H9 (cell line): ENCODE measurements at places on chromosomes 16 and 17. TPM values are rescaled to one million over a fixed set of nuclear protein-coding genes. Genes with fewer than 3 reads are reported as not detected.

The C16orf92 gene
- not detected in 2 replicates for total RNA-seq

The OR1F1 gene
- total RNA-seq = not detected in 2 replicates

The CA7 gene
- 0.55 and 0.81 TPM in 2 replicates for total RNA-seq

The ITGAL gene
- not detected in 2 replicates for total RNA-seq

The HSD3B7 gene
- 5.5 and 7.5 TPM in 2 replicates for total RNA-seq

The GALR2 gene
- 0.79 and 0.81 TPM in 2 replicates for total RNA-seq

The PRSS8 gene
- 64.0 and 65.0 TPM in 2 replicates for total RNA-seq

The GCGR gene
- total RNA-seq = 0.24 and 0.26 TPM in 2 replicates

DNA sequence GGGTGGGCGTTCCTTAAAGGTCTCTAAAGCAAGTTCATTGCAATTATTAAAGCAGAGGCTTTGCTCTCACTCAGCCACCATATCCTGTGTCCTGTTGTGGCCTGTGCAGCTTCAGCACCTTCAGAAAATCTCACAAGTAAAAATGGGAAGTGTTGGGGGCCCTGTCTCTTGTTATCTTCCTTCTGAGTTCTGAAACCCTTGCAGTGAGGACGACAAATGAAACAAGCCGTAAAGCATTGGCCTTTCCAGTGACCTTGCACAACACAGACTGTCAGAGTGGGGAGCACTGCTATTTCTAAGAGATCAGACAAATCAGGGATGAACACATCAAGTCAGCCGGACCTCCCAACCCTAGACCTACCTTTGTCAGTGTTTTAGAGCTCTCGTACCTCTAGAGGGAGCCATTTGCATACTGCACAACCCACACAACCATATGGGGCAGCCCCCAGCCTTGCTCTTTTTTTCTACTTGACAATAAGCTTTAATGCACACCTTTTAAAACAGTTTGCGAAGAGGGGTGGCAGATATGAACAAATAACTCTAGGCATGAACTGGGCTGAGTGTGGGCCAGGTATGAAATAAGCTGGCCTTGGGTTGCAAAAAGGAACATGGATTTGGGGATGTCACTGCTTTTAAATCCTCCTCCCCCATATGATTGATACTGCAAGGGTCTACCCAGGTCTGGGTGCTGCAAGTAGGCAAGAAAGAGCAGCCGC, 89.8 kb downstream of the KATNIP start:
- no peaks in the 10 kb centered on the region for H3K27me3 ChIP-seq
- H3K4me1 ChIP-seq = no peaks in the 10 kb centered on the region
- peak; percentile 53 for DNase-seq

- H3K27ac ChIP-seq = no peak overlapping the region
- no peaks in the 10 kb centered on the region for H3K27me3 ChIP-seq
- no peak for DNase-seq
- peaks cover 27% of the 10 kb centered on the region for H3K36me3 ChIP-seq
- H3K4me1 ChIP-seq = no peaks in the 10 kb centered on the region; the same call in 1 of the 2 replicates
- H3K4me3 ChIP-seq = no peak overlapping the region
Observed at GRCh38 chr16:69720822-69721430, 5.4 kb downstream of the NQO1 start.

- DNase-seq = no peak
- no peak overlapping the region for H3K4me3 ChIP-seq
- no peaks in the 10 kb centered on the region; the same call in 1 of the 3 replicates for H3K36me3 ChIP-seq
- H3K27ac ChIP-seq = no peak overlapping the region
- no peaks in the 10 kb centered on the region; the same call in 1 of the 2 replicates for H3K27me3 ChIP-seq
Observed at GRCh38 chr17:42424991-42425610, 2.0 kb upstream of the CAVIN1 start.

DNA sequence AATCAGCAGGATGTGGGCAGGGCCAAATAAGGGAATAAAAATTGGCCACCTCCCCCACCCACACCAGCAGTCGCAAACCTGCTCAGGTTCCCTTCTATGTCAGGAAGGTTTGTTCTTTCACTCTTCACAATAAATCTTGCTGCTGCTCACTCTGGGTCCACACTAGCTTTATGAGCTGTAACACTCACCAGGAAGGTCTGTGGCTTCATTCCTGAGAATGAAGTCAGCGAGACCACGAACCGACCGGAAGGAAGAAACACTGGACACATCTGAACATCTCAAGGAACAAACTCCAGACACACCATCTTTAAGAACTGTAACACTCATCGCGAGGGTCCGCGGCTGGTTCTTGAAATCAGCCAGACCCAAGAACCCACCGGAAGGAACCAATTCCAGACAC, 115.5 kb upstream of the TBX2 start:
- H3K27ac ChIP-seq = no peak overlapping the region
- peaks cover 7% of the 10 kb centered on the region; the same call in 1 of the 2 replicates for H3K4me1 ChIP-seq
- no peak overlapping the region for H3K4me3 ChIP-seq
- peaks cover 7% of the 10 kb centered on the region for H3K36me3 ChIP-seq
- no peaks in the 10 kb centered on the region for H3K27me3 ChIP-seq

DNA sequence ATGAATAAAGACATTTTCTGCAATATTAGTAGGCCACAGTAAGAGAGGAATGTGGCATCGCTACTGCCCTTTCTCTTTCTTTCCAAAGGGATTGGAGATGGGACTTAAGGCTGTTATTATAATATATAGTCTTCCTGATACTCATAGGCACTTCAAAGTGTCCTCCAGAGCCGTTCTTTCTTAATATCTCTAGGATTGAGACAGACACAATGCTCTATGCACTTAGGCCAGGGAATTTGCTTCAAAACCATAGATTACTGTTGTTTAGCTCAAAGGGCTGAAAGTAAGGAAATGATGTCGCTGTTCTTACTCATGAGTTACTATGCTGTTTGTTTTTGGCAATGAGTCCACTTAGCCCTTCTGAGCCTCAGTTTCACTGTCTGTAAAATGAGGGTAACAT, 590.5 kb downstream of the CDH11 start:
- no peaks in the 10 kb centered on the region for H3K4me1 ChIP-seq
- no peaks in the 10 kb centered on the region for H3K27me3 ChIP-seq
- H3K4me3 ChIP-seq = no peak overlapping the region
- H3K36me3 ChIP-seq = no peaks in the 10 kb centered on the region; the same call in 1 of the 3 replicates
- no peak for DNase-seq

- no peaks in the 10 kb centered on the region for H3K4me1 ChIP-seq
- H3K27ac ChIP-seq = no peak overlapping the region
- no peaks in the 10 kb centered on the region; the same call in 1 of the 2 replicates for H3K27me3 ChIP-seq
- peak; percentile 11 for DNase-seq
Observed at GRCh38 chr17:77728871-77729270, 229.6 kb upstream of the TNRC6C start.

GRCh38 chr16:52320930-52321439, 226.0 kb downstream of the TOX3 start:
- no peak for DNase-seq
- H3K27me3 ChIP-seq = no peaks in the 10 kb centered on the region
- H3K4me1 ChIP-seq = no peaks in the 10 kb centered on the region
- no peak overlapping the region for H3K27ac ChIP-seq
- no peak overlapping the region for H3K4me3 ChIP-seq

DNA sequence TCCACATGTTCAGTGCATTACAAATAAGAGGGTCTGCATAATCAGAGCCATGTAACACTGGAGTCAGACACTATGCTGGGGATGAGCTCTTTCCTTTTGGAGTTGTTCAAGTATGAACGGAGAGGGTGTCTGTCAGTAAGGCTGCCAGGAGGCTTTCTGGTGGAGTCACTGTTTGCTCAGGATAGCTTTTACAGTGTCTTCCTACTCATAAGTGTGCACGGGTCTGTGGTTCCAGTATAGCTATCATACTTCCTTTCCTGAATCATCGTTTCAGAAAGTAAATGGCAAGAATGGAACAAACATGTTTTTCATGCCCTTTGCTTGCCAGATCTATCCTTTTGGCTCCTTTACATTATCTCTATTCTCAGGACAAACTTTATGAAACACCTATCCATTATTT, 152.7 kb upstream of the CDH11 start:
- H3K4me1 ChIP-seq = 0 out of 2 replicates have a peak, but pooled peaks cover 3% of the 10 kb centered on the region
- H3K27ac ChIP-seq = no peak overlapping the region
- no peaks in the 10 kb centered on the region for H3K36me3 ChIP-seq
- no peaks in the 10 kb centered on the region for H3K27me3 ChIP-seq
- H3K4me3 ChIP-seq = no peak overlapping the region

DNA sequence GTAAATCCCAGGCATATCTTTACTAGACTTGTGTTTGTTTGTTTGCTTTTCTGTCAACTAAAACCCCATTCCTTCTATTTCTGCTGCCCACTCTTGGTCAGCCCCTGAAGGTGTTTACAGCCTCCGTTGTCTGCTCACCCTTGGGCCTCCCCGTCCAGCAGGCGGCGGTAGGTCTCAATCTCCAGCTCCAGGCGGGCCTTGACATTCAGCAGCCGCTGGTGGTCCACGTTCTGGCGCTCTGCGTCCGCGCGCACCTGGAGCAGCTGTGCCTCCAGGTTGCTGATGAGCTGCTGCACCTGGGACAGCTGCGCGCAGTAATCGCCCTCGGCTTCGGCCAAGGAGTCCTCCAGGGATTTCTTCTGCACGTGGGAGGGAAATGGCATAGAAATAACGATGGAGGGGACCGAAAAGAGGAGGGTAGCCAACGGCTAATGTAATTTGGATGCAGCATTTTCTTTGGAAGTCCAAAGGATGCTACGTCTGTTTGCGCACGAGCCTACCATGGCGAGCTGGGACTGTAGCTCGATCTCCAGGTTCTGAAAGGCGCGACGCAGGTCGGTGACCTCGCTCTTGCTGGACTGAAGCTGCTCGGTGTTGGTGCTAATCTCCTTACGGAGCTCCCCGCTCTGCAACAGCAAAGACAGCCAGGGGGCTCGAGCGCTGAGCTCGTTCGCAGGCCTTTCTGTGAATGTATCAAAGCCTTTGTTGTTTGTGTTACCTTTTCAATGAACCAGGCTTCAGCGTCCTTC, 3.9 kb downstream of the KRT12 start:
- DNase-seq = peak; percentile 97
- H3K4me3 ChIP-seq = no peak overlapping the region; the same call in 1 of the 2 replicates
- no peak overlapping the region for H3K27ac ChIP-seq
- no peaks in the 10 kb centered on the region for H3K4me1 ChIP-seq
- no peaks in the 10 kb centered on the region for H3K36me3 ChIP-seq
- no peaks in the 10 kb centered on the region for H3K27me3 ChIP-seq

DNA sequence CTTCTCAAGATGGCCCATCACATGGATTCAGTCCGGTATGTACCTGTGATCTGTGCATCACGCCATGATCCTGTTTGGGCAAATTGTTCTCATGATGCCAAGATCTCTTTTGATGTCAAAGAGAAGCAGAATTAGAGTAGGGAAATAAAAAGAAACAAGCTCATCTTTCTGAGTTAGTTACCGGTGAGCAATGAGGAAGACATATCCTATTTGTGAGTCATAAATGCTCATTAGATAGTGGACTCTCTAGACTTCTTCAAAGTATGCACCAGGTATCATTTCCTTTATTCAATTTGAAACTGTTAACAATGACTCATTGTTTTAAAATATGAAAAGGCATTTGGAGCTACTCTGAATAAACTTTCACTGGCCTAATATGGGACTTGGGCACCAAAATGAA, 8.0 kb upstream of the KRTAP4-12 start:
- no peak overlapping the region for H3K27ac ChIP-seq
- no peaks in the 10 kb centered on the region for H3K36me3 ChIP-seq
- H3K27me3 ChIP-seq = no peaks in the 10 kb centered on the region
- no peak for DNase-seq
- no peak overlapping the region for H3K4me3 ChIP-seq
- no peaks in the 10 kb centered on the region for H3K4me1 ChIP-seq

DNA sequence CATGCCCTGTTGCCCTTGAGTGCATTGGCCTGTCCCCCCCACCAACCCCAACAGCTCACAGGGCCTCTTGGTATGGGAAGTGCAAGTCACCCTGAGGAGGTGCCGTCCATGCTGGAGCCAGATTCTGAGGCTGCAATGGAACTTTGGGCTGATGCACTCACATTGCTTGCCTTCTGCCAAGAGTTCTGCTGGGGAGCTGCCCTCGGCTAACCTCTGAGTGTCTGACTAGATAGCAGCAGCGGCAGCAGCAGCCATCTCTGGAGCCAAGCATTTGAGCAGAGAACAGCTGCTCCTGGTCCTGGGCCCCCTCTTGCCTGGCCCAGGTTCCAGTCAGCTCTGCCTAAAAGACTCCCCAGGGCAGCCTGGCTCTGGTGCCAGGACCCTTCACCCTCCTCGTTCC, 61.5 kb downstream of the GNAO1 start:
- no peak for DNase-seq
- H3K36me3 ChIP-seq = peaks cover 1% of the 10 kb centered on the region; the same call in 1 of the 3 replicates
- no peak overlapping the region for H3K27ac ChIP-seq

DNA sequence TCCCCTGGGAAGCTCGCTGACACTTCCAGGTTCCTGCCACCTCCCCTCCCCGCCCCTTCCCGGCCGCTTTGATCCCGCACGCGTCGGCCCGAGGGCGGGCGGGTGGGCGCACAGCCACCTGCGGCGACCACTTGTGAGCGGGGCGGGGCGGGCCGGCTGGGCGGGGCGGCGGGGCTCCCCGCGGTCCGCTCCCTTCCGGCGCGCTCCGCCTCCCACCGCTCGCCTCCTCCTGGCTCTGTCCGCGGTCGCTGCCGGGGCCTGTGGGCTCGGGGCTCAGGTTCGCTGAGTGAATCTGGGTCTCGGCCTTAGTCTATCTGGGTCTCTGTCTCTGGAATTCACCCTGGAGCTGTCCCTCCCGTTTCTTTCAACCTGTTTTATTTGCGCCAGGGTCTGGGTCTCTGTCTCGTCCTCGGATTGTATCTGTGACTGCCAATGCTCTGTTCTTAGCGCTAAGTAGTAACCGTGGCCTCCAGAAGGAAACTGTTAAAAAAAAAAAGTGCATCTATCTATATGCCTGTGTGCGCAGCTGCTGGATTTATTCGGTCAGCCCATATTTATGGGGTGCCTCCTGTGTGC, 2.7 kb upstream of the HES7 start:
- H3K36me3 ChIP-seq = no peaks in the 10 kb centered on the region; the same call in 2 of the 3 replicates
- DNase-seq = peak; percentile 75
- peak overlapping the region; percentile 93 for H3K4me3 ChIP-seq
- H3K4me1 ChIP-seq = no peaks in the 10 kb centered on the region; the same call in 1 of the 2 replicates
- peaks cover 34% of the 10 kb centered on the region for H3K27me3 ChIP-seq

GRCh38 chr16:66717776-66718175, 21.2 kb upstream of the CMTM4 start:
- H3K4me3 ChIP-seq = no peak overlapping the region
- DNase-seq = no peak
- no peak overlapping the region for H3K27ac ChIP-seq
- H3K27me3 ChIP-seq = no peaks in the 10 kb centered on the region
- H3K36me3 ChIP-seq = peaks cover 19% of the 10 kb centered on the region

GRCh38 chr17:28612936-28613872, 781 bp downstream of the RSKR start:
- H3K27me3 ChIP-seq = no peaks in the 10 kb centered on the region
- no peaks in the 10 kb centered on the region for H3K4me1 ChIP-seq
- no peak overlapping the region for H3K27ac ChIP-seq
- no peak overlapping the region for H3K4me3 ChIP-seq
- H3K36me3 ChIP-seq = peaks cover 93% of the 10 kb centered on the region
- peak; percentile 71 for DNase-seq

DNA sequence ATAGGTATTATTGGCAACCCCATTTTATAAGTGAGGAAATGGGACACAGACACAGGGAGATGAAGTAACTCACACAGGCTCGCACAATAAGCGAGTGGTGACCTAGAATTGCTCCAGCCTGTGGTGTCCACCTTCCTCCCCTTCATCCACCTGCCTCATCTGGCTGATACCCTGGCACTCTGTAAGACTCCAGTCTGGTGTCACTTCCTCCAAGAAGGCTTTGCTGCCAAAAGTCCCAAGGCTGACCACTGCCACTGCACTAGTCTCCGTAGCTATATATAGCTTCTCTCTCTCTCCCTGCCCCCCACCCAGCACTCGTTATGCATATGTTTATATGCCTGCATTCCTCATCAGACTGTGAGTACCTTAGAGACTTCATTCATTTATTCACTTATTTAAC, 66.1 kb upstream of the SREBF1 start:
- H3K27me3 ChIP-seq = no peaks in the 10 kb centered on the region
- no peak for DNase-seq
- H3K36me3 ChIP-seq = no peaks in the 10 kb centered on the region
- H3K4me1 ChIP-seq = peaks cover 2% of the 10 kb centered on the region; the same call in 1 of the 2 replicates
